ENCODE measurements at places on chromosomes 16 and 17.

GRCh38 chr16:17313085-17313611 is 157.6 kb downstream of the XYLT1 start:
- DNase-seq = no peak

GRCh38 chr17:68840073-68840472 is 115.1 kb downstream of the ABCA8 start:
- DNase-seq = no peak

GRCh38 chr17:79171188-79171587 is 96.6 kb downstream of the ENGASE start:
- no peak for DNase-seq

DNA sequence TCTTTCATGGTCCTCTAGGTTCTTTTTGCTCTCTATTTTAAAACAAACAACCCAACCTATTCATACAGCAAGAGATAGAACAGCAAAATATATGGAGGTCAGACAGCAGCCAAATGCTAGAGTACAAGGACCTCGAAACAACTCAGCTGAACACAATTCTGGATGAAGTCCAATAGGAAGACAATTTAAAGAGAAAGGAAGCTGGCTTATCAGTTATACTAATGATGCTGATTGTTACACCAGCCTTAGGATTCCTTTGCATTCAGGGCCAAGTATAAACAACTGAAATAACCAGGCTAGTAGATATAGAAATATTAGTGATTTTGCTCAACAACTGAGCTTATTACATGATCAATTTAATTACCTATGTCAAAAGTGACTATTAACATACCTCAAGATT is 2.5 kb downstream of the SSH2 start:
- no peak for DNase-seq

- DNase-seq = no peak
Observed at GRCh38 chr16:67022531-67023214, 6.3 kb upstream of the CBFB start.

GRCh38 chr16:78579020-78579419 is 479.6 kb downstream of the WWOX start:
- no peak for DNase-seq

- DNase-seq = no peak
Observed at GRCh38 chr17:47995241-47995935, 24.5 kb downstream of the CDK5RAP3 start.

DNA sequence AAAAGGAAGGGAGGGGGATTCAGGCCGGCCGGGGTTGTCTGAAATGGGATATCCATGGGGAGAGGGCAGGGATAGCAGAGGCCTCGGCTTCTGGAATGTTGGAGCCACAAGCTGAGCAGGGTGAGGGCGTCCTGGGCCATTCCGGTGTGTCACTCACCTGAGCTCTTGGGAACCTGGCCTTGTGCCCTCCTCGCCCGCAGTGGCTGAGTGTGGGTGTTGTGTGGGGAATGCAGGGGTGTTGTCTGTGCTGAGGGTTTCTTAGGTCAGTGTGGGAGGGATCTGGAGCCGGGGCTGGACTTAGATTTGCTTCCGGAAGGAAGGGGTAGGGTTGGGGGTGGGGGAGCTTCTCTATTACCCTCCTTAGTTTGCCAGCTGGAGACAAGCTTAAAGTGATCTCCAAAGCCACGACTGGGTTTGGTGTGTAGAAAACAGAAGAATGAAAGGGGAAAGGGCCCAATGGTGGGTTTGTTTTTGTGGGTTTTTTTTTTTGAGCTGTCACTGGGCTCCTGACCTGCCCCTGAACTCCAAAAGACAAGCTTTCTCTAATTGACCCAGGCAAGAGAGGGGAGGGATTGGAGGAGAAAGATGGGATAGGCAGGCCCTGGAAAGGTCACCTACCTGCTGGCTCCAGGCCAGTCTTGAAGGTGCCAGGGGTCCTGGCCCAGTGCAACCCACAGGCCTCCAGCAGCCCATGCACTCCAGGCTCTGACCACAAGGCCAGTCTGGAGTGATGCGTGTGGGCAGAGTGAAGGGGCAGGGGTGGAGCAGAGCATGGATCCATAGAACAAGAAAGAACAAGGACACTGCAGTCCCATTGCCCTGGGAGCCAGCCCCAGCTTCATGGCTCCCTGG is at the start of gene SULT1A2:
Gene SULT1A2 (minus strand): TSS at position 211 of the 852 bp plus-strand sequence. CDS start 1,120 bp downstream, outside the sequence.
- no peak for DNase-seq

GRCh38 chr16:1119766-1120576 is 23.9 kb upstream of the C1QTNF8 start:
- no peak for DNase-seq

DNA sequence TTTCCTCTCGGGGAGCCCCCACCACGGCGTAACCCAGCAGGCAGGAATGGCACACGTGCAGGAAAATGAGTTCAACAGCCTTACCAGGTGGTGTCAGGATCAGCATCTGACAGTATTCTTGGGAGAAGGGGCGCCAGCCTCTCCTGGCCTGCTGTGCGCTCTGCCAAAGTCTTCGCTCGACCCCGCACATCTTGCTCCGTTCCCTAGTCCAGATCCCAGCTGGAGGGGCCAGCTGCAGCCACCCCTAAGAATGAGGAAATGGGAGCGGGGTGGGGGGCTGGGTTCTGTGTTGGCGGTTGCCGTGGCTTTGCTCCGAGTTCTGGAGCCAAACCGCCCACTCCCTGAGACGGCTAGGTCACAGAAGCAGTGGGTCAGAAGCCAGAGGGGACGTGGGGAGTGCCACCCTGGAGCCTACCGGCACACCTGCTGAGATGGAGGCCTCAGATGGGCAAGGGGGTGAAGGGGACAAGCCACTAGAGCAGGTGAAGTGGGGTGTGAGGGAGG is at the start of gene CHCT1:
Gene CHCT1 (plus strand): TSS at position 328 of the 504 bp plus-strand sequence. CDS start 104 bp downstream, at position 432.
- no peak for DNase-seq

DNA sequence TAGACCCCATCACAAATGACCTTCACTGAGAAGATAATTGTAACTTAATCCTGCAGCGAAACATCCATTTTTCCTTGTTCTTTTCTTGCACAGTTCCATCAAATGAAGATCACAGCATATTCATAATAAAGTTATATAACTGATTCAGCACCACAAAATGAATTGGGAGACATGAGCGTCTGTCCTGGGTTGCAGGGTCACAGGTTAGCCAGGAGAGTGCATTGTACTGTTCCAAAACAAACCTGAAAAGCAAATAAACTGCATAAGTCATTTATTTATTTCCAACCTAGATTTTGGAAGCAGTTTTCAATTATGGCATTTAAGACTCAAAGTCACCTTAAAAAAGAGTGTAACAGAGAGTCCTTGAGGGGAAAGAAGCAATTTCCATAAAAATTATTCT is 18.6 kb upstream of the INTS2 start:
- DNase-seq = no peak

DNA sequence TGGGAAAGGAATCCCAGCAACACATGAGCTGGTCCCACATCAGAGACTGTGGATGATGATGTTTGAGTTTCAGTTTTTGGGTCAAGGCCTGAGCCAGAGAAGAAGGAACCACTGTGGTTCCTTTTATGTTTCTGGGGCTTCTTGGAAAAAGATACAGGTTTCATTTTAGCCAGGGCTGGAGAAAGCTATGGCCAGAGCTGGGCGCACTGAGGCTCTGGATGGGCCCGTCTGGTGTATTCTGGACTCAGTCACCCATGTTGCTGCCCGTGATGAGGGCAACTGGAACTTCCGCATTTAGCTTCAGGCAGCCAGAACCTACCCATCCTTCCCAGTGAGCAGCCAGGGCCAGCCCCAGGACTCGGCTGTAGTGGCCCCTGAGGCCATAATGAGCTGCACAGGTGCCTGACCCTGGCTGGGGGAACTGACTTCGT is 15.0 kb upstream of the PITPNA start:
- DNase-seq = no peak

GRCh38 chr16:87196231-87196630 is 121.0 kb downstream of the C16orf95 start:
- no peak for DNase-seq

DNA sequence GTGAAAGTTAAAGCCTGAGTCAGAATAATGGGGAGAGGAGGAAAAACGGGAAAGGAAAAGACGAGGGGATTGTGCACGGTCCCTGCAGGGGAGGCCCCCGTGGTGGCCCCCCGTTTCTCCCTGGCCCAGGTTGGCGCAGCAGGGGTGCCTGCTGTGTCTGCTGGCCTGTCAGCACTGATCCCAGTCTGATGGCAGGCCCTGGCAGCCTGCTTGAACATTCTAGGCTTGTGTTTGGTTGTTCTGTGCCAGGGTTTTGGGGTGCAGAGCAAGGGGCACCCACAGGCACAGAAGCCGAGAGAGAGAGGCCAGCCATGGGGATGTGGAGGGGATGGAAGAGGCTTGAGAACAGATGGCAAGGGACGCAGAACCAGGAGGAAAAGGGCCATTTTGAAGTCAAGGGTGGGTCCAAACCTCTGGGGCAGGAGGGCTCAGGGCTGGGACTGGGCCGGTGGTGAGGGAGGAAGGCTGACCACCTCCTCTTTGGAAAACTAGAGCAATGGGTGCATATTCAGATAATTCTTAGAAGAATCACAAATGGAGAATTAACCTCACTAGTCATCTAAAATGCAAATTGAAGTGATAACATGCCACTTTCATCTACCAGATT is 35.9 kb downstream of the TBX4 start:
- no peak for DNase-seq

DNA sequence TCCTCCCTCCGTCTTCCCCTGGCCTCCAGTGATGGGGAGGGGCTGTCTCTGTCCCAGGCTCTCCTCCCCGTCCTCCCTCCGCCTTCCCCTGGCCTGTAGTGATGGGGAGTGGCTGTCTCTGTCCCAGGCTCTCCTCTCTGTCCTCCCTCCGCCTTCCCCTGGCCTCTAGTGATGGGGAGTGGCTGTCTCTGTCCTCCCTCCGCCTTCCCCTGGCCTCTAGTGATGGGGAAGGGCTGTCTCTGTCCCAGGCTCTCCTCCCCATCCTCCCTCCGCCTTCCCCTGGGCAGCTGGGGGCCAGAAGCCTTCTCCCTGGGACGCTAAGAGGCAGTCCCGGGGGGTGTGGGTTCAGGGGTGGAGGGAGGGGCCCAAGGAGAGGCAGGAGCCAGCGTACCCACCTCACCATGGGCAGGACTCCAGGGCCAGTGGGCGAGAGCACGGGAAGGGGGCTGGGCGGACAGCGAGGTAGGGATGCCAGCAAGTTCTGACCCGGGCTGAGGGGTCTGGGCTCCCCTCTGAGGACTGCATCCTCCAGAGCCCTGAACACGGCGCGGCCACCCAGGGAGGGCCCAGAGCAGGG is 14.8 kb downstream of the UTS2R start:
- DNase-seq = no peak

- DNase-seq = no peak
Observed at GRCh38 chr17:45813048-45813725, 29.1 kb downstream of the CRHR1 start.

DNA sequence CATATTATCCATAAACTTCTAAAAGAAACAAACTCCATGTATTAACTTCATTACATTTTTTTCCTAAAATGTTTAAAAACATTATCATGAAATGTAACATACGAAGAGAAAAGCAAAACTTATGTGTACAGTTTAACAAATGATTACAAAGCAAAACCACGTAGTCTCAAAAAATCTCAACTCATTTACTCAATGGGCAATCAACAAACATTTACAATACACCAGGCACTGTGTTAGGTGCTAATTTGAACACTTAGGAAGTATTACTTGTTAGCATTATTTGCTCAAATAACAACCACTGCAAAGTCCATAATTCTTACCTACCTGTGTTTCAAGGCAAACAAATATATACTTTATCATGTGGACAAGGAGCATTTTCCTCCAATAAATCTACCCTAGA is 164.9 kb downstream of the STX8 start:
- DNase-seq = no peak

GRCh38 chr16:63578791-63579190 is 1542.6 kb upstream of the CDH8 start:
- no peak for DNase-seq

DNA sequence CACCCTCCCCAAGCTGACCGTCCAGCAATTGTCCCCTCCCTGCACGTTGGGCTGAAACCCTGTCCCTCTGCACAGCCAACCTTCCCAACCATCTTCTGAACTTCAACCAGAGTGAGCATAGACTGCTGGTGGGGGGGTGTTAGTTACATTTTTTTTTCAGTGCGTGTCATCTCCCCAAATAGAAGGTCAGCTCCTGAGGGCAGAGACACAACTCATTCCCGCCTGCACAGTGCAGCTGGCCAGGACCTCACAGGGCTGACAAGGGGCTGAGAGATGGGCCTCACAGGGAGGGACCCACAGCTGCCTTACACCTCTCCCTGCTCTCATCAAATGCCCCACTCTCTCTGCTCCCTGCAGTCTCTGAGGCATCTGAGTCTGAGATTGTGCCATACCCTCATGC is 8.4 kb downstream of the SRL start:
- DNase-seq = no peak

DNA sequence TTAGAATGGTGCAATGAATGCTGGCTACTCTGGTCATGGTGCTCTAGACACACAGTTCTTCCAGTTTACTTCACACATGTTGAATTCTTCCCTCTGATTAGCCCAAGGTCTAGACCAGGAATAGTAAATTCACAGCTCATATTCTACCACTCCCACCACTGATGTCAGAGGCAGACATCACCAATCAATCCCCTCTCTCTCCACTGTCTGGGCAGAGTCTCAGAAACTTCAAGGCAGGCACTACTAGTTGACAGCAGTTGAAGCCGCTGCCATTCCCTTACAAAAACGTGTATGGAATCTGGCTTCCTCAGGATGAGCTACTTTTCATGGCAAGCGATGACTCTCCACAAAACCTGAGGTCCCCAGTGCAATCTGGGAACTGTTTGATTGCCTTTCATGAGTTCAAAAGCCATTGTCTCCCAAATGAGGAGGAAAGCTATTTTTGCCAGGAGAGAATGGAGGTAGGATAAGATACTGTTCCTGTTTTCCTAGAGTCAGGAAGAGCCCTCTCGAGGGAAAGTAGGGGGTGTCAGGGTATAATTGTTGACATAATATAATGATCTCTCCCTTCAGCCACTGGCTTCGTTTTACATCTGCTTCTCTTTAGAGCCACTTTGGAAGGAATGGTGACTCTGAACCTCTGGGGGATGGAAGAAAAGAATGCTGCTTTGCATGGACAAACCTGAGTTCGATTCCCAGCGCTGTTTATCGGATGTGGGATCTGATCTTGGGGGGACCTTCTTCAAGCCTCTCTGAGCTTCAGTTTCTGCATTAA is 90.0 kb downstream of the FOXL1 start:
- DNase-seq = no peak

- no peak for DNase-seq
Observed at GRCh38 chr17:31686495-31686894, 172.5 kb downstream of the COPRS start.

GRCh38 chr16:71610447-71610846 is 15.5 kb upstream of the MARVELD3 start:
- no peak for DNase-seq

DNA sequence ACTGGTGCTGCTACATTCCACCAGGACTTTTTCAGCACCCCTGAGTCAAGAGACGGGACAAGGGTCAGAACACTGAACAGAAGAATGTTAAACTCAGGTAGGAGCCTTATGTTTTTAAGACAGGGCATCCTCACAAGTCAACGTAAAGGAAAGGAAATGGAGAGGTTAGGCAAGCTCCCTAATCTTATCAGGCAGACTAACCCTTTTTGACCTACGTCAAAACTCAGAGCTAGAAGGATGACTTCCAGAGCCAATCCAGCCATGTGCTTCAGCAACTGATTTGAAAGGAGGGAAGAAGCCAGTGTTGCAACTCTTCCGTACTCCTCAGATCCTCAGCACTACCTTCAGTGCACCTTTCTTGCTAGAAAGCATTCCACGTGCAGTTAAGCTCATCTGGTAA is 46.8 kb downstream of the REXO5 start:
- DNase-seq = no peak
